ENCODE measurements at places on chromosomes 12 and 14.

DNA sequence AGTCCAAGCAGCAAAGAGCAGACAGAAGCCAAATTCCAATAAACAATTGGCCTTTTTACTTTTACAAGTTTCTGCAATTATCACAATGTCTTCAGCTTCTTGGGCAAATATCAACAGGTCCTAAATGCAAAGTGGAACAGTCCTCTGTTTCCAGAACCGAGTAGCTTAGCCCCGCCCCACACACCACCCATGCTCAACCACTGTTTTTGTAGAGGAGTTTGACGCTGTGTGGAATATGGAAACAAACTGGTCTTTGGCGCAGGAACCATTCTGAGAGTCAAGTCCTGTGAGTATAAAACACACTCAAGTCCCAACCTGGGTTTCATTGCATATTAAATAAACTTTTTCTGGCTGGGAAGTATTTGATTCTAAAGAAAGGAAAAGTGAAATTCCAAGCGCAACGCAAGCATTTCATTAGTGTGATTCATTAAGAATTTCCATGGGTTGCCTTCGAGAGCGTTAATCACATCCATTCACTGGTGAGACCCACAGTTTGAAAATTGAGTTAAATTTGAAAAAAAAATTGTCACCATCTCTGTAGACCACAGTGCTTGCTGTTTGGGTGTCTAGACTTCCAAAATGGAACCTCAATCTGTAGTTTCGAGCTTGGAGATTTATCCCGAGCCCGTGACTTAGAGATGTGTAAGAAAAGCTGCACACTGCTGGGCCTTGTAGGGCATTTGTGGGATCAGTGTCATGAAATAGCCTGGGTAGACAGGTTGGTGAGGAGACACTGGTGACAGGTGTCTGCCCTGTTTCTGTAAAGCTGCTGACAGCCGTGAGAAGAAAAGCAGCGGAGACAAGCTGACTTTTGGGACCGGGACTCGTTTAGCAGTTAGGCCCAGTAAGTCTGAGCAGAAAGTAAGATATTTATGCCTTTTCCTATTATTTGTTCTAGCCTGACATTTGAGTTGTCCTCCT is 96.1 kb downstream of the DAD1 start:
- DNase-seq: no peak

- no peak for DNase-seq
Observed at GRCh38 chr14:92435154-92435553, 78.4 kb upstream of the RIN3 start.

GRCh38 chr12:25875661-25876060 is 82.8 kb upstream of the RASSF8 start:
- no peak for DNase-seq

GRCh38 chr12:106984588-106985137 is 2.3 kb downstream of the MTERF2 start:
- DNase-seq: no peak

DNA sequence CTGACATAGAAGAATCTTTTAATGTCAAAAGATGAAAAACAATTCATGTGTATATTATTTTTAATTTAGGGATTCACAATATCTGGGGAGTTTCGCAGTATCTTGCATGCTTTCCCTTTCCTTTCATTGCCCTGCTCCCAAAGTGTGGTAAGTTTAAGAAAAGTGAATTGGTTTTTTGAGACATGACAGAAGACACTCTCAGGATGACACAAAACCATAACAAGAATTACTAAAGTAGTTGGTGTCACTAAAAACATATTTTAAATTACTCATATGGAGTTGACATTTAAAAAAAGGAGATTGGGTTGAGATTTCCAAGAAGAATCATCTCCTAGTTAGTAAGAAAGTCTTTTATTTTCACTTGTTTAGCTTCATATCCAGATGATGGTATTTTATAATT is 5.1 kb upstream of the PCNX1 start:
- no peak for DNase-seq

DNA sequence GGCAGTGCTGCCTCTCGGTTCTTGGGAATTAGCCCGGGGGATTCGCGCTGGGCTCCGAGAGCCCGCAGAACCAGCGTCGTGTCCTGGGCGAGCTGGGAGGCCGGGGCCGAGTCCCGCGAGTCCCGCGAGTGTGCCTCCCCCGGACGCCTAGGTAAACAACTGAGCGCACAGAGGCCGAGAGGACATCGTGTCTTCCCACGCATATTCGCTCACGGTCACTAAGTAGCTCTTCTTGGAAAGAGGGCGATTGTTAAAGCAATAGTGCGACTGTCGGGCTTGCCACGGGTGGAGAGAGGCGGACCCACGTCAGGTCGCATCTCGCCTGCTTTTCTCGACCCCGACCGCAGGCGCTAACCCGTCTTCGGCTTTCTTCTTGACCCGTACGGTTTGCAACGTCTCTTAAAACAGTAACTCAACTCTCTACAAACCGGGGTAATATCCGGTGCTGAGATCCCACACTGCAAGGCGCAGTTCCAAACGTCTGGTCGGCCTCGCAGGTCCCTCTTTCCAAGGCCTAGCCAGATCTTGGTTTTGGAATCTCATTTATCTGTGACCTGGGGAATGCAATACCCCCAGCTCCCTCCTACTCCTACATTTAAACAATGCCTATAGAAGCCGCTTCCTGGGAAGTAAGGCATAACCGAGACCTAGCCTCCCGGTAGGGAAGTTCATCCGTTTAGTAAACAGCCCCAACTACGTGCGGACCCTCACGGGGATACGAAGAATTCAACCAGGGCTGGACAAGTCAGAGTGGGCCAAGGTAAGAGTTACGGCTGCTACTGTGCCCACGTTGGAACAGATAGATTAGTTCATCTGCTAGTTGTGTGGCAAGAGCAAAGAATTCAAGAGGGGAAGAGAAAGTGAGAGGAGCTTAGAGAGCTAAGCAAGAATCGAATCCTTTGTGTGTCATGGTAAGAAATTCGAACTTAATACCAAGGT is 736 bp upstream of the PHLDA1 start:
- DNase-seq: peak; percentile 57

GRCh38 chr12:58966939-58967338 is 46.6 kb upstream of the LRIG3 start:
- DNase-seq: no peak

DNA sequence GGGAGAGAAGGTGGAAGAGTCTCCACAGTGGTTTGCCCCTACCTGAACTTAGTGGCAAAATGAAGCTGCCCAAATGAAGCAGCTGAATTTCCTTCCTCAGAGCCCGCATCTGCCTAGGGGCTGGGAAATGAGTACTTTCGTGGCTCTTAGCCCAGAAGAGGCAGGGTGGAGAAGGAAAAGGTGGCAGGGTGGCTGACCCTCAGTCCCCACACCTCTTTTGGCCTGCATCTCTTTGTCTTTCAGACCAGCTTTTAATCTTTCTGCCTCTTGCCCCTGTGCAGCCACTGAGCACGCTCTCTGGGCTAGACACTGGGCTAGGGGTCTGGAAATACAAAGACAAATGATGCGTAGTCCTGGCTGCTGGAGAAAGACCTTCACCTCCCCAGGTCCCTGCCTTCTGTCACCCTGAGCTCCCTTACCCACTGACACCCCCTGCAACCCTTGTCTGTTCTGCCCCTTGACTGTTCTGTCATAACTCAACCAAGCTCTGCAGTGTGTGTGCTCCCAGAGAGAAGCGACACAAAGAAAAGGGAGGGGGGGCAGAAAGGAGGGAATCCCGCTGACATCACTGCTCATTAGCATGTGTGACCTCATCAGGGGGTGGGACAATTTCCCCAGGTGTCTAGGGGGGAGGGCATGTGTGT is 371 bp upstream of the REM2 start:
- no peak for DNase-seq

- no peak for DNase-seq
Observed at GRCh38 chr12:77214136-77214535, 148.8 kb upstream of the E2F7 start.

DNA sequence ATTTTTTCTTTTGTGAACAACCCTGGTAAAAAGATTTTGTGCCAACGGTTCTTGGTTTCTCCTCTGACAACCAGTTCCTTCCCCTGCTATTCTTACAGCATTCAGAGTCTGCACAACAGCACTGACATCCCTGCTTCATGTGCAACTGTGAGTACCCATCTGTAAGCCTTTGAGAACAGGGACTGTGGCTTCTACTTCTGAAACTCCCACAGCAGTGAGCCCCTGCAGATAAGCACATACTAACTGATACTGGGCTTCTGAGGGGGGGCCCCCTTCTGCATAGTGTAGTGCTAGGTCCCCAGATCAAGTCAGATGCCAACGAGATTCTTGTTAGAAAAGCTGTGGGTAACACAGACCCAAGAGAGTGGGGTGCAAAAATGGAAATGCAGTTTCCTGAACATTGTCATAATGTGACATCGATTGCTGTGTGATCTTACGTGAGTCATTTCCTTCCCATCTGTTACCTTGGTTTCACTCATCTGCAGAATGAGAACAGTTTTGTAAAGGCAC is 11.1 kb upstream of the NINJ2 start:
- DNase-seq: peak; percentile 90

DNA sequence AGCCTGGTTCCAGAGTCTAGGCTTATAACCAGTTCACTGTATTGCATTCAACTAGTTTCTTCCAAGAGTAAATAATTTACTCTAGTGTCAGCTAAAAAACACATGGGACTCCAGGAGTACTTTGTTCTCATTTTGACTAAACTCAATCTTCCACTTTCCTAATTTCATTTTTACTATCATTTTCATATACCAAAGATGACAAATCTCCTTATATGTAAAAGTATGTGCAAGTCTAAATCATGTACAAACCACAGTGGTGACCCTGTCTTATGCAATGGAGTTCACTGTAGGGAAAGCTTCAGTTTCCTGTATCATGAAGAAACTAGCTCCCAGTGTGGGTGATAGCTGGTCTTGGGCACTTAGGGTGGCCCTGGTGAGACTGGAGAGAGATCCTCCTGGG is 151.6 kb downstream of the HELB start:
- DNase-seq: no peak

- no peak for DNase-seq
Observed at GRCh38 chr12:8541562-8541961, 857 bp upstream of the CLEC4E start.

DNA sequence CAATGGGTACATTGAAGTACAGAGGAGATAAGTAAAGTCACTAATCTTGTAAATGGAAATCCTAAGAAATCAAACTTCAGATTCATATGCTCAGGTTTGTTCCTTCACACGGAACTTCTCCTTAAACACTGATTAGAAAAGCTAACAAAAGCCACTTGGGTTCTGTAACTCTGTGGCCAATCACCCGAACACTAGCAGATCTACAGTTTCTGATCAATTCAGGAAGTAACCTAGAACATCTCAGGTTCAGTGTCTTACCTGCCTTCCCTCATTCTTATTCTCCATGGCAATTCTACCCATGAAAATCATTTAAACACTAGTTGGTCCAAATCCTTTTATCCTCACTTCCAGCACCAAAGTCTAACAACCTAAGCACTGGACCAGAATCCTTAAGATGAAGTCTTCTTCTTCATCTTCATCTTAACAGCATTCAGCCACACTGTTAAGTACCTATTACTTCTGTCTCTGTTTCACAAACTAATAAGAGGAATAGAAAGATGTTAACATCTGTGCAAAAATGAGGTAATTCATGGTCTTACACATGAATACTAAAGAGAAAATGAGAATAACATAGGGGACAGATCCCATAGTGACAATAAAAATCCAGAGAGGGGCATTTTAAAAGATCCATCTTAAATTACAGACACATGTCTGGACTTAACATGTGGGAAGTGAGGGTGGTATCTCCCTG is 184.5 kb downstream of the SSPN start:
- no peak for DNase-seq

GRCh38 chr12:90546511-90546910 is 408.5 kb downstream of the CCER1 start:
- DNase-seq: no peak

- DNase-seq: no peak
Observed at GRCh38 chr12:95204141-95204866, 13.0 kb downstream of the FGD6 start.

- DNase-seq: peak; percentile 95
Observed at GRCh38 chr14:55103005-55103640, 25.9 kb upstream of the LGALS3 start.

- DNase-seq: no peak
Observed at GRCh38 chr14:35274805-35275204, 17.4 kb upstream of the PSMA6 start.

GRCh38 chr12:48156652-48157017 is 680 bp downstream of the ASB8 start:
- DNase-seq: peak; percentile 7

DNA sequence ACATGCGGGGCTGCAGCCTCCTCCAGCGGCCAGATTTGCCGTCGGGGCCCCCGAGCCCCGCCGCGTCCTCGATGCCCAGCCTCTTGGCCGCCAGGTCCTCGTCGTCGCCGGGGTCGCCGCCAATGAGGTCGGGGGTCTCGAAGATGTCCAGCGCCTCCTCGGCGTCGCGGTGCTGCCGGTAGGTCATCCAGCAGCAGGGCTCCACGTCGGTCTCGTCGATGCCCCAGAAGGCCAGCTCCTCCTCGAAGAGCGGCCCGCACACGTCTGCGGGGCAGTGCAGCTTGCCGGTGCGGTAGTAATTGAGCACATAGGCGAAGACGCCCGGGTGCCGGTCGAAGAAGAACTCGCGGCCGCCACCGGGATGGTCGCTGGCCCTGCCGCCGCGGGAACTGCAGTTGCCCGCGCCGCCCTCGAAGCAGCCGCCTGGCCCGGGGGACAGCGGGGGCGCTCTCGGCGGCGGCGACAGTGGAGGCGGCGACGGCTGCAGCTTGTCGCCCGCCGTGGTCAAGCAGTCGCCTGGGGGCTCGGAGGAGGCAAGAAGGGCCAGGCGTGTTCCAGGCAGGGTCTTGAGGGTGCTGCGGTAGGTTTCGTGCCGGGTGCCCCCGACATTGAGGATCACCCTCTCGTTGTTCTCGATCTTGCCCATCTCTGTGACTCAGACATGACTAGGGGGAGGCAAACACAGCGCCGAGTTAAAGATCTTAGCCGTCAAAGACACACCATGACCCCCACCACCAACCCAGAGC is 2.1 kb downstream of the KCNC2 start:
- no peak for DNase-seq

- no peak for DNase-seq
Observed at GRCh38 chr12:51687614-51688013, 96.6 kb downstream of the SCN8A start.

DNA sequence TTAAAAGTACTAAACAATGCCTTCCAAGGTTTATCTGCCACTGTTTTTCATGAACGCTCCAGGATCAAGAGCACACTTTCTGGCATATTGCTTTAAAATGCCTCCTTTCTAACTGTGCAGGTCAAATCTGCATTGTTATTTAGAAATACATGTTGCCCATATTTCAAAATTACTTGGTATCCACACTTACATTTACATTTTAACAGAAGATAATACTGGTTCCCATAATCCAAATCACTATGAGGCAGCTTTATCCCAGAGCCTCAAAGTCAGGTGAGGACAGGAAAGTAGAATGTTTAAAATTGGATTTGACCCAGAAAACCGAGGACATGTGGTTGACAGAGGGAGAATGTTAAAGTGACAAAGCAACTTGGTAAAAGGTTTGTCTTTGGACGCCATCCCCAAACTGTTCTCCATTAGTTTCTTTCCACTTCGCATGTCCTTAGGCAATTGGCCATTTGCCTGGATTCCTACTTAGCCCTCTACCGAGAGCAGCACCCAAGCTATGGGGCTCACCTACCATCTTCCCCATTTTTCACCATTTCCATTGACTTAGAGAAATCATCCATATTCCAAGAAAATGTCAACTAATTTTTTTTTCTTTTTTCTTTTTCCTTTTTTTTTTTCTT is 353.0 kb downstream of the PAWR start:
- no peak for DNase-seq
